HT1080 (cell line): ENCODE measurements at places on chromosomes 3 and 15. TPM values are rescaled to one million over a fixed set of nuclear protein-coding genes. Genes with fewer than 3 reads are reported as not detected.

The TGM5 gene
- total RNA-seq: 0.20 and 0.98 TPM in 2 replicates

The STRC gene
- total RNA-seq: not detected in 2 replicates

The CILP gene
- total RNA-seq: 1.1 and 1.2 TPM in 2 replicates

The LARP6 gene
- total RNA-seq: 75.6 and 87.1 TPM in 2 replicates

The USP13 gene
- total RNA-seq: 18.2 and 19.0 TPM in 2 replicates

The NMD3 gene
- total RNA-seq: 70.0 and 74.2 TPM in 2 replicates

The MAP2K5 gene
- 3.8 and 6.4 TPM in 2 replicates for total RNA-seq
